ENCODE measurements at places on chromosomes 16 and 17. TPM values are rescaled to one million over a fixed set of nuclear protein-coding genes. Genes with fewer than 3 reads are reported as not detected.

Gene AATF
- 93.2 TPM for total RNA-seq

Gene MEFV
- not detected for total RNA-seq

Gene P2RX1
- not detected for total RNA-seq

GRCh38 chr17:58308173-58308984 is 20.2 kb downstream of the TSPOAP1 start:
- DNase-seq = peak; percentile 96

- DNase-seq = no peak
Observed at GRCh38 chr17:3852561-3852960, 6.5 kb upstream of the NCBP3 start.

DNA sequence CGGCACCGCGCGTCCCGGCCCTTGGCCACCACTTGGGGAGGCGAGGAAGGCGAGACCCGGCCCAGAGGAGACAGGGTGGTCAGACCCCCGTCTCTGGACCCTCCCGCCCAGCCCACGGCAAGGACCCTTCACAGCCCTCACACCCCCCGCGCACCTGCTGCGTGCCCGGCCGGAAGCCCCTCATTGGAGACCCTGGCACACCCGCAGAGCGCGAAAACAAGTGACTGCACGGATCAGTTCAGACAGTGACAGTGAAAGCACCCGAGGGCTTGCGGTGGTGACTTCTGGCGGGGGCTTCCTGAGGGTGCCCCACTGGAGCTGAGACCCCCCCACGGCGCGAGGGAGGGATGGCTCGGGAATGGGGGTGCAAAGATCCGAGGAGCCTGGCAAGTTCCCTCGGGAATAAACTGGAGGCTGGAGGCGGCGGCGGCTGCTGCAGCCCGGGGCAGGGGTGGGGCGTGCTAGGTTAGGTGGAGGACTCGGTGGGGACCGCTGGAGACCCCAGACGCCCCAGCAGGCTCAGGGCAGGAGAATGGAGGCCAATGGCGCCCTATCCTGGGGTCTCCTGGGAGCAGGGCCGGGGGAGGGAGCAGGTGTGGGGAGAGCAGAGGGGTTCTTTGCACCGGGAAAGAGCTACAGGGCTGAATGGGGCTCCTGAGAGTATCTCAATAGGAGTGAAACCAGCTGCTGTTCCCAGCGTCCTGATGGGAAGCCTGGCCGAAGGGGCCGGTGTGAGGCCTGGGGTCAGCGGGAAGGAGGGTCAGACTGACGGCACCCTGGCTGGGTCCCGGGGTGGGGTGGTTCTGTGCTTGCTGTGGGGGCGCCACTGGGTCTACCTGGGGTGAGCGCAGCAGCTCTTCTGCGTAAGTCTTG is 824 bp upstream of the FBXL16 start:
- DNase-seq = peak; percentile 70

- no peak for DNase-seq
Observed at GRCh38 chr16:47431960-47432359, 28.9 kb downstream of the ITFG1 start.

- DNase-seq = no peak
Observed at GRCh38 chr16:17345043-17345442, 125.7 kb downstream of the XYLT1 start.

DNA sequence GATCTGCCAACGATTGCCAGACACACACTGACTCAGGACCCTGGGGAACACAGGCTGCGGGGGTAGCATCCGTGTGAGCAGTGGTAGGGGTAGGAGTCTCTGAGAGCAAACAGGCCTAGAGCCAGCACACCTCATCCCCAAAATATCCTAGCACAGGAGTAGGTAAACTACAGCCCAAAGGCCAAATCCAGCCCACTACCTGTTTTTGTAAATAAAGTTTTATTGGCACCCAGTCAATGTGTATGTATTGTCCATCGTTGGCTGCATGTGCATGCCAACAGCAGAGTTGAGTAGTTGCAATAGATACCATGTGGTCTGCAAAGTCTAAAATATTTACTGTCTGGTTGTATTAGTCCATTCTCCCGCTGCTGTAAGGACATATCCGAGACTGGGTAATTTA is 55.5 kb upstream of the GPRC5B start:
- DNase-seq = no peak

DNA sequence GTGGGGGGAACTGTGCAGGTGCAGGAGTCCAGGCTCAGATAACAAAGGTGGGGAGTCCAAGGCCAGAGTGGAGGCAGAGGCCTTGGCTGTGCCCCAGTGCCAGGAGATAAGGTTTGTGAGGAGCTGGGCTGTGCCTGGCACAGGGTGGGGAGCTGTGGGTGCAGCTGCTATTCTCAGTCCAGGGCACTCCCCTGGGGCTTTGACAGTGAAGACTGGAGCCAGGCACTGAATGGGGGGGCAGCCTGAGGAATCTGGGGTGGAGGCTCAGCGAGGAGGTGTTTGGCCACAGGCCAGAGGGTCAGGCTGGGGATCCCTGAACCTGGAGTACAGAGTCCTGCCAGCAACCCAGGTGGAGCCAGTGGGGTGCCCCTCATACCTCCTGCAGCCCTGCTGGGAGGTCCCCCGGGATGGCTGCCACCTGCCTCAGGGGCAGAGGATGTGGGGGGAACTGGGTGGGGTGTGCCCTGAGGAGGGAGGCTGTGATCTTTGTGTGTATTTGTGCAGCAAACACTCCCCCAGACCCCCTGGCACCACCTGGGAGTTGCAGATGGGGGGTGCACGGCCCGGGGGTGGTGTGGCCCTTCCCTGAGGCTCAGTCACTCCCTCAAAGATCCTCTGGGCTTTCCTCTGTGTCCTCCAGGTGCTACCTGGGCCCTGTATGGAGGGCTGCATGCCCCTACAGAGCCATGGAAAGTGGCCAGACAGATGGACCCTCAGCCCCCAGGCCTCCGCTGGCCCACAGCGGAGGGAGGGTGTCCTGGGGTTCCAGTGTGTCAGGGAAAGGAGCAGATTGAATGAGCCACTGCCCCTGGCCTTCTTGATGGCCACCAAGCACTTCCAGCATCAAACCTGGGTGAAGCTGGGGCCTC is 44.5 kb upstream of the SMPD3 start:
- no peak for DNase-seq

DNA sequence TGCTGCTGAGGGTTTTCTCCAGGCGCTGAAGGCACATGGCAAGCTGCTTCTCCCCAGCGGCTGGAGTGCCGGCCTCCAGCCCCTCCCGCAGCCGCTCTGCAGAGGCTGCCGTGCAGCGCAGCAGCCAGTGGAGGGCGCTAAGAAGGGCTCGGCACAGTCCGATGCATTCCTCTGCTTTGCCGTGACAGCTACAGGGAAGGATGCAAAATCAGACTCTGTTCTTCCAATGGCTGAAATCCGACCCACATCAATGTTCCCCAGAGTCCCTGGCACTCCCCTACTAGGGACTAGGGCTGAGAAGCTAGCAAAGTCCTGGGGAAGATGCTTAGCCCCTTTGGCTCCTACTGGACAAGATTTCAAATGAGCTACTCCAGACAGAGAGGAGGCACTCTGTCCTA is 19.0 kb downstream of the MED24 start:
- peak; percentile 96 for DNase-seq

DNA sequence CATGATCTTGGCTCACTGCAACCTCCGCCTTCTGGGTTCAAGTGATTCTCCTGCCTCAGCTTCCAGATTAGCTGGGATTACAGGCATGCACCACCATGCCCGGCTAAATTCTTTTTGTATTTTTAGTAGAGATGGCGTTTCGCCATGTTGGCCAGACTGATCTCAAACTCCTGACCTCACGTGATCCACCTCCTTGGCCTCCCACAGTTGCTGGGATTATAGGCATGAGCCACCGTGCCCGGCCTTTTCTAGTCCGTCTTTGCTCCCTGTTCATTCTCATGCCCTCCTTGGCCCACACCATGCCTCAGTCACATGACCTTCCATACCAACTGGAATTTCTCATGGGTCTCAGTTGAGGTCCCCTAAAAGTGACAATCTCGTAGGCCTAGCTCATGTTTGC is 86.9 kb downstream of the SNX29 start:
- DNase-seq = no peak

- DNase-seq = no peak
Observed at GRCh38 chr17:15031975-15032374, 233.2 kb downstream of the PMP22 start.

All from endodermal cell (in vitro differentiated cells).